ENCODE measurements at places on chromosomes 12 and 14.
A peak's percentile ranks its signal among the peaks of the same experiment; 100 is the strongest.

- DNase-seq, result no peak
- no peak overlapping the region for H3K4me3 ChIP-seq
- no peaks in the 10 kb centered on the region for H3K4me1 ChIP-seq
- H3K36me3 ChIP-seq, result no peaks in the 10 kb centered on the region
- H3K27ac ChIP-seq, result no peak overlapping the region
These were observed 73.8 kb upstream of the PTPRR start for GRCh38 chr12:70994217-70994788.

DNA sequence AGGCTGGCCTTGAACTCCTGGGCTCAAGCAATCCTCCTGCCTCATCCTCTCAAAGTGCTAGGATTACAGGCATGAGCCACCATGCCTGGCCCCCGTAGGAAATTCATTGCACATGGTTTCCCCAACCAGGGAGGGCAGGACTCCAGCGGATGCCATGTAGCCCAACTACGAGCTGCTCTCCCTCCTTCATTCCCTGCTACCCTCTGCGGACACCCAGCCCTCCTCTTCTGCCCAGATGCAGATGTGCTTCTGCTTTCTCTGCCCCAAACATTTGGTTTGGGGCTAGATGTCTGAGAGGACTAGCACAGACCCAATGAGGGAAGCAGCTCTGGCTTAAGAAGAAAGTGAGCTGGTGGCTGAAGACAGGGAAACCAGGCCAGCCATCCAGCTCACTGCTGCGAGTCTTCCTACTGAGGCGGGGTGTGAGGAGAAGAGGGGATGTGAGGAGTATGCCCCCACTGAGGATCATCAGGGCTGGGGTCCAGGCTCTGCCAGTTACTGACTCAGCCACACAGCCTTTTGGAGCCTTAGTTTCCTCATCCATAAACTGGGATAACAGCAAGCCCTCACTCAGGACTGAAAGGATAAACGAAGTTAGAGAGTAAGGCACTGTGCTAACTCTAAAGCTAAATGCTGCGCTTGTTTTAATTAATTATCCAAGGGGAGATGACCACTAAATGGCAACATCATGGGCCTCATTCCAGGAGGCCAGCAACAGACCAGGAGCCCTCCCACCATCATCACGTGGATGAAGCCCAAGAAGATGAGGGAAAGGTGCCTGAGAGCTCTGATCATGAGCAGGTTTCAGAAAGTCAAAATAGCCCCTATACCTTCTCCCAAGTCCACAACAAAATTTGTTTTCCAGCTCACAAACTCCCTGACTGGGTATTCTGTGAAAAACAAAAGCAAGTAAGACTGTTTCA is 10.9 kb downstream of the CTDSP2 start:
- H3K4me1 ChIP-seq, result peaks cover 64% of the 10 kb centered on the region
- no peaks in the 10 kb centered on the region for H3K36me3 ChIP-seq
- no peaks in the 10 kb centered on the region for H3K27me3 ChIP-seq
- peak overlapping the region; percentile 72 for H3K27ac ChIP-seq
- no peak for DNase-seq

DNA sequence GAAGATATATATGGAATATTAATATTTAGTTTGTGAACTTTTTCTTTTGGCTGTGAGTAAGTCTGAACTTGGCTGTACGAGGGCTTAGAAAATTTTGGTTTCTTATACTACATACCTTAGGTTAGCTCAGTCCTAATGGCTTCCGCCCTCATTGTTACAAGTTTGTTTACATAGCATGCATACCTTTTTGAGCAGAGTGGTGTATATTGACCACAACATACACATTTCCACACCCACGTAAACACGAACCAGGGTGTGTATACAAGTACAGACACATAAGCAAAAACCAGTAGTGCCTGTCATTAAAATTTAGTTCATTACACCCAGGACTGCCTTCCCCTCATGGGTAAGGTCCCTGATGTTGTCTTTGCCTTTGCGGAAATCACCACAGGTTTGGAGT is 230.2 kb upstream of the RGS6 start:
- no peak for DNase-seq
- H3K4me1 ChIP-seq, result no peaks in the 10 kb centered on the region
- H3K27ac ChIP-seq, result peak overlapping the region; percentile 51
- peaks cover 37% of the 10 kb centered on the region for H3K36me3 ChIP-seq

DNA sequence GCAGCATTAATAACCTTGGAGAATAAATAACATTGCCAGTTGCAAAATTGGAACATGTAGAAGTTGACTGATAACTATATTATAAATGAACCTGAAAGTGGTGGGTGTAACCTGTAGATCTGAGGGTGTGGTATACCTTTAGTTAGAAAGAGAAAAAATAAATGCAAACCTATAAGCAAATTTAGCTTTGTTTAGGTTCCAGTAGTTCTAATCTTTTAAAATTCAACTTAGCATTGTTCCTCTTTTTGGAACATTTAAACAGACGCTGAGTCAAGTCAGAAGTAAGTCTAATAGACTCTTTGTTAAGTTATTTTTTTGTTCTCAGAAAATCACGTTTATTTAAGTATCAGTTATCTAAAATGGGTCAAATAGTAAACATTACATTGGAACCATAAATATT is 120.0 kb downstream of the DNAI7 start:
- H3K36me3 ChIP-seq, result peaks cover 63% of the 10 kb centered on the region
- H3K4me3 ChIP-seq, result peak overlapping the region; percentile 12
- peak overlapping the region; percentile 33 for H3K27ac ChIP-seq

DNA sequence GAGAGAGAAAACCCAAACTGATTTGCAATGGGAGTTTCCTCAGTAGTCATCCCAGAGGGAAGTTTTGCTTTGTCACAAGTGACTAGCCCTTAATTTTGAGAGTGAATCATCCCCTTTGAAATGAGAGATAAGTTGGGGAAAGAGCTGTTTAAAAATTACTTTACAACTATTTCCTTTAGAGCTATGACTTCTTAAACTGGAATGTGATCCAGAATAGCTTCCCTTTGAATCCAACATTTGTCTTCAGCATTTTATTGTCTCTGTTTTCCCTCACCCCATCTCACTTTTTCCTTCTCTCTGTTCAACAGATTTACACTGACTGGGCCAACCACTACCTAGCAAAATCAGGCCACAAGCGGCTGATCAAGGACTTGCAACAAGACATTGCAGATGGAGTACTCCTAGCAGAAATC is 109.3 kb downstream of the NAV3 start:
- no peaks in the 10 kb centered on the region for H3K27me3 ChIP-seq
- H3K4me3 ChIP-seq, result no peak overlapping the region
- no peaks in the 10 kb centered on the region for H3K4me1 ChIP-seq
- no peaks in the 10 kb centered on the region for H3K36me3 ChIP-seq
- no peak overlapping the region for H3K27ac ChIP-seq

DNA sequence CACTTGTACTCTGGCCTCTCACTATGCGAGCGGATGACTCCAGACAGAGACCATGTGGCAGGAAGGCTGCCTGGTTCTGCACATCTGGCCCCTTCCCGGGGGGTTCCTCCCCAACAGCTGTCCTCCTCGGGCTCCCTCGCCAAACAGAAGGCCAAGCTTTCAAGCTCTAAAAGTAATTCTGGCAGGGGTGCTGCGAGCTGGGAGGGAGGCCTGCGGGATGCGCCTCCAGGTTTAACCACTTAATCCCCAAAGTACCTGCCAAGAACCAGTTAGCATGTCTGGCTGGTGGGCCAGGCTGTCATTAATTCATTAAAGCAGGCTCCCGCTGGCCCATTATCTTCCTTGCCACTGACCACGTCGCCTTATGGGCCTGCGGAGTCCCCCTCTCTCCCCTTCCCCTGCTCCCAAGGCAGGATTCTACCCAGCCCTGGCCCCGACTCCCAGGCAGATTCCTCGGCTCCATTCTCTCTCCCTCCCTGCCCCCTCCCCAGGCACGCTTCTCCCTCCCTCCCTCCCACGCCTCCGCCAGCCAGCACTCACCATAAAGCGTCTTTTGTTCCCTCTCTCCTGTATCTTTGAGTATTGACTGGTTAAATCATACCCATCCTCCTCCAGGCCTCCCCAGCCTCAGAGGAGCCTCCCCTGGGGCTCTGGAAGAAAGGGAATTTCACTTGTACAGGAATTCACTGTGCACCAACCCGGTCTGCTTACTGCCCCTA is 4.9 kb downstream of the HRK start:
- peaks cover 30% of the 10 kb centered on the region for H3K27me3 ChIP-seq
- H3K4me1 ChIP-seq, result peaks cover 28% of the 10 kb centered on the region
- no peak for DNase-seq
- H3K27ac ChIP-seq, result no peak overlapping the region
- no peak overlapping the region for H3K4me3 ChIP-seq

DNA sequence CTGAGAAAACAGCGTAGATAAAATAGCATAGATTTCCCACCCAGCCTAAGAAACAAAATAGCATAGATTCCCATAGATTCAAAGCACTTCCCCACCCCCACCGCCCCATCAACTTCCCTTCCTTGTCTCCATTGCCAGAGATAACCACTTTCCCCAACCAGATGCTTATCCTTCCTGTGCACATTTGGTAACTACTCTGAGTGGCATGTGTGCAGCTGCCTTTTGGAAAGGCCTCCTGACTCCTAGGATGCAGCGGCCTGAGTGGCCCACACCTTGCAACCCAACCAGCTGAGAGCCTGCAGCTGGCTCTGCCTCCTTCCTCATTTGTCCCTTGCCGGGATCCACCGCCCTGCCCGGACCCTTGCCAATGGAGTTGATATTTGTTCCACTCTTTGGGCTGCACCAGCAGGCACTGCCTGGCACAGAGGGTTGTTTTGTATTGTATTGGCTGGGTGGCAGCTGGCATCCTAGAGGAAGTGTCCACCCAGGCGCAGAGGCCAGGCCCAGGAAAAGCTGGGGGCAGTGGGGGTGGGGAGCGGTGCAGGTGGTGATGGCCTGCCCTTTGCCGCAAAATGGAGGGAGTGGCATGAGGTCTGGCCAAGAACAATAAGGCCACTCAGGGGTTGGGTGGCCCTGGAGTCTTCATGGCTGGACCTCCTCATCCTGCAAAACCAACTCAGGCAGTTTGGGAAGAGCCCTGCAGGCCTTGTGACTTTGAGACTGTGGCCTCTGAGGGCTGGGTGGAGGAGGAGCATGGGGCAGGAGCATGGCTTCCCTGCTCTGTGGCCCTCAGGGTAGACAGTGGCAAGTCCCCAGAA is 4.9 kb downstream of the SLC48A1 start:
- peaks cover 71% of the 10 kb centered on the region for H3K4me1 ChIP-seq
- H3K27ac ChIP-seq, result no peak overlapping the region
- no peak overlapping the region for H3K4me3 ChIP-seq
- no peak for DNase-seq

Measured in stimulated activated naive B cell treated with anti-CD40 and anti-IgM and Interleukin-4, amounts not matched to agents 10 μg/mL and 1 μg/mL and 100 μg/mL, for 72 hours (primary cell).